ENCODE measurements at places on chromosomes 1 and 21.

GRCh38 chr1:1109743-1110142 is 6.1 kb downstream of the C1orf159 start:
- peak; percentile 25 for DNase-seq

- DNase-seq = peak; percentile 74
Observed at GRCh38 chr21:42337830-42338728, 12.7 kb downstream of the TFF2 start.

DNA sequence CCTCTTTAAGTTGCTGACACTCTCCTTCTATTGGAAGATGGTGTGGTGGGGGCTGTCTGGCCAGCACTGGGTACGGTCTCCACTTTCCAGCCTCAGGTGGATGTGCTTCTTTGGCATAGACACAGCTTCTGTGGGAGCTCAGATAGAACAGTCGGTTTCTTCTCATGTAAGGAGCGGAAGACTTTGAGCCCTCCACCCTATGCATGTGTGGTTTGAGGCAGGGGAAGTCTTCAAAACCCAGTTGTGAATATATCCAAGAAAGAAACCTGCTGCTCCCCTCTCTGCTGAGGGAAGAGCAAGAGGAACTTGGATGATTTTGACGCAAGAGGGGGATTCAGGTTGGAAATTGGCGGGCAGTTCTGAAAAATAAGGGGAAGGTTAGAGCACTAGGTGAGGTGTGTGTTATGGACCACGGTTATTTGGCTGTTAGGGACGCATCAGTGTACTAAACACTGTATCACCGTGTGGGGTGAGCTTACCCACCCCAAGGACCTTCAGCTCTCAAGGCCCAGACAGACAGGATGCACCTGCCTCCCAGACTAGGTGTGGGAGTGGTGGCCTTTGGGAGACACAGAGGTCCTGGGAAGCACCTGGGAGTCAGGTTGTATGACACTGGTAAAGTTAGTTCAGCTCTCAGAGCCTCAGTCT is 36.2 kb downstream of the IL6R start:
- DNase-seq = no peak

DNA sequence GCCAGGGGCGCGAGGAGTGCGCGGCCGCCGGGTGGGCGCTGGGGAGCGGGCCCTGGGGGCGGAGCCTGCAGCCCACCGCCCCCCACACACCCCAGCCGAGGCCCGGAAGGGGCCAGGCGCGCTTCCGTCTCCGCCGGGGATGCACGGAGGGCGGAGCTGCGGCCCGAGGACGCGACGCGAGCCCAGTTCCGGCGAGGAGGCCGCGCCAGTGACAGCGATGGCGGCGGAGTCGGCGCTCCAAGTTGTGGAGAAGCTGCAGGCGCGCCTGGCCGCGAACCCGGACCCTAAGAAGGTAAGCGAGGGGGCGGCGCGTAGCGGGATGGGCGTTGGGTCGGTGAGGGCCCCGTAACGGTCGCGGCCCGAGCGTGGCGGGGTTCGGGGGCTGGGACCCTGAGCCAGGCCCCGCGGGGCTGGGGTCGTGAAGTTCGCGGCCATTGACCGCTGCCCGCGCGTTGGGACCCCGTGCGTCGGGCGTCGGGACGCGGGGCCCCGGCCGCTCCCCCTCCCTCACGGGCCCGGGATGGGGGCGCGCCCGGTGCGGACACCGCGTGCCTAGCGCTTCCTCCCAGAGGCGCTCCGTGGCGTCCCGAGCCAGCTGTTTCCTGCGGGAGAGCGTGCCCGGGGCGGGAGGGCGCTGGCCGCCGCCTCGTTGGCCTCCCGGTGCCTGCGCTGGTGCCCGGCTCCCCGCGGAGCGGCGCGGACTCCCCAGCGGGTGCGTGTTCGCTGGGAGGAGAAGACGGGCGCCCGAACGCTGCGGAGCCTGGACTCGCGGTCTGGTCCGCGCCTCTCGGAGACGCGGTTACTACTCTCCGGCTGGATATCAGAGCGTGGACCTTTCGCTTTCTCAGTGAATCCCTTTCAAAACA is at the start of gene ELOA:
Gene ELOA, plus strand, starts transcription at position 185 of the 866 bp plus-strand sequence. Its CDS starts 33 bp downstream, at position 218.
- peak; percentile 87 for DNase-seq

- DNase-seq = no peak
Observed at GRCh38 chr1:9808459-9808858, 15.3 kb downstream of the CLSTN1 start.

All from Right ventricle myocardium superior (tissue), 1 donor.